ENCODE measurements at places on chromosomes 11 and 22. TPM values are rescaled to one million over a fixed set of nuclear protein-coding genes. Genes with fewer than 3 reads are reported as not detected.

DNA sequence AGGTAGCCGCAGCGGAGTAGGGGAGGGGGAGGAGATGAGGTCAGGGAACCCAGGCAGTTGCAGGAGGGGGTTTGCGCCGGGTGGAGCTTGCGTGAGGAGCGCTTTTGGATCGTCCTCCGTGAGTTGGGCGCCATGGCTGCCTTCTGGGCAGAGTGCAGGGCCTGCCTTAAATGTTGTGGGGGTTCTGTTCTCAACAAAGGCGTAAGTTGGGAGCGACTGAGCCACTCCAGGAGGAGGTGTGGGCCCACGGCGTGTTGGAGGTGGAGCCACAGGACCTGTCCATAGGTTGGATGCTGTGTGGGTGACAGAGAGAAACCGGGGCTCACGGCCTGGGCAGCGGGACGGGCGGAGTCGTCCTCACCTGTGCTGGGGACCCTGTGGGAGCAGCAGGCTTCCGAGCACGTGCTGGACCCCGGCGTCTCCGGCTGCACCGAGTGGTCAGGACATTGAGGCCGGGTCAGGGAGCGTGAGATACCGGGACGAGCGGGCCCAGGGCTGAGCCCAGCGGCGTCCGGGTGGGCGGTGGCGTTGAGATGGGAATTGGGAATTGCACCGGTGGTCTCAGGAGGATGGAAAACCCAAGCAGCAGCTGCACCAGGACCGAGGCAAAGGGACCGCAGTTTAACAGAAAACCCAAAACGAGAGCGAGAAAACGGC lies 977 bp upstream of the PGGHG start:
- DNase-seq: no peak

DNA sequence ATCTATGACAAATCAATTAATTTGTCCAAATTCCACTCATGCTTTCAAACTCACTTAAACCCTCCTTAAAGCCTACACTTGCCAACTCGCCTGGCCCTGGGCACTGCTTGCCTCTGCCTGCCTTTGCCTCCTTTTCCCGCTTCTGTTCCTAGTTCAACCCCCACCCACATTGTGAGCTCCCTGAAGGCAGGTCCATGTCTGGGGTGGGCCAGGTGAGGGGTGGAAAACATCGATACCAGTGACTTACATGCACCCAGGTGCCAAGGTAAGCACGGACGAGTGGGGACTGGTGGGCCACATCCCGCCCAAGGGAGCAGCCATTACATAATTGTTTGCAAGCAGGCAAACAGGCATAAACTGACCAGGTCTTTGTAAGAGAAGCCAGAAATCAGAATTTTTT lies 146.2 kb downstream of the ST3GAL4 start:
- no peak for DNase-seq

DNA sequence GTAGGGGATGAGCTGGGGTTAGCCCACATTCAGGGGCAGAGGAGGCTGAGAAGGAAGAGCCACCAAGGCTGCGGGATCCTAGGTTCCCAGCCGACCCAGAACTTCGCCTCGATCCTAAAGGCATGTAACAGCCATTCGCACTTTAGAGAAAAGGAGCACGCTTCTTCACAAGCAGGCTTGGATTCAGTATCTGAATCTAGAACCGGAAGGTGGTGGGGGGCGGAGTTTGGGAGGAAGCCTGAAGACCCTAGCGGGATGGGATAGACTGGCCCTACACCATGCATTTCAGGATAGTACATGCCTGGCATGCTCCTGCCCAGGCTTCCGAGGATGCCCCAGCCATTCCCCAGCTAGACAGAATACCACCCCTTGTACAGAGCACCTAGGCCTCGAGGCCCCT lies 4.4 kb downstream of the SCARF2 start:
- DNase-seq: no peak

GRCh38 chr11:117745346-117745745 lies 51.7 kb downstream of the DSCAML1 start:
- DNase-seq: no peak

GRCh38 chr11:121134741-121135312 lies 33.8 kb downstream of the TECTA start:
- DNase-seq: no peak

MRGPRX4 gene
- total RNA-seq: not detected

KRTAP5-10 gene
- total RNA-seq: not detected

DNA sequence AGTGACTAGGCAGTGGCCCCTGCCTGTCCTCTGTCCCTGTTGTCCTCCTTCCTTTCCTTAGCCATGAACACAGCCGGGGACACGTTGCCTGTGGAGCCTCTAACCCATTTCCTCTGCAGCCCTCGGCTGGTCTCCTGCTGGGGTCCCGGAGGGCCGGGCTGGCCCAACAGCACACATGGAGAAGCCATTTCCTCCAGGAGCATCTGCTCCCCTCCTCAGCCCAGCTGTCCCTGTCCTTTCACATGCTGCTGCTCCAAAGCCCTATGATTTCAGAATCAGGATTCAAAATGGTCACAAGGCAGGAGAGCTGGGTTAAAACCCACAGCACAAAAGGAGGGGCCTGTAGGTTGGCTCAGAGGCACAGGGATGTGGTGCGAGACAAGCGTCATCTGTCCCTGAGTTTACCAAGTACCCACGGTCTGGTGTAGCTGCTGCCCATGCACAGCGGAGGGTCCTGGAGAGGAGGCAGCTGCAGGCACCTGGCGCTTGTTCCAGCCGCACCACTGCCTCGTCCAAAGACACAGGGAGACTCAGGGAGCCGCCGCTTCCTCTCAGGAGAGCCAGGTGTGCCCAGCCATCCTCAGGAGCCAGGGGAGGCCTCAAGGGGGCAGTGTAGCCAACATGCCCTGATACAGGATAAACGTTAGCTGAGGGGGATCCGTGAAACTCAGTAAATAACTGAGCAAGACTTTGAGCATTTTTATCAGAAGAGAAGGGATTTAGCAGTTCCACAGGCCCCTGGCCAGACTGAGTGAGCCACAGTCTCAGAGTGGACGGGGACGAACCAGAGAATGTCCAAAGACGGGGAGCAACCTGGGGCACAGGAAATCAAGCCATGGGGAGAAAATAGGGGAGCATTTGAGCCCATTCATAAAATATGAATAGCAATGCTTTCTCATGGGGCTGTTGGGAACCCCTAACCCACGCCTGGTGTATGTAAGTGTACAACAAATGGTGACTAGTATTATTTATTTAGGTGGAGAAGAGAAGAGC lies 3.9 kb upstream of the VSIG10L2 start:
- DNase-seq: peak; percentile 72

- peak; percentile 43 for DNase-seq
Observed at GRCh38 chr11:129230006-129230405, 37.9 kb upstream of the ARHGAP32 start.

- DNase-seq: no peak
Observed at GRCh38 chr11:20458905-20459632, 71.6 kb downstream of the PRMT3 start.

P2RX3 gene
- total RNA-seq: not detected

- DNase-seq: no peak
Observed at GRCh38 chr11:130465263-130465662, 16.8 kb downstream of the ADAMTS15 start.

- DNase-seq: peak; percentile 93
Observed at GRCh38 chr11:118277312-118277711, 13.2 kb upstream of the MPZL2 start.

RIBC2 gene
- 2.7 TPM for total RNA-seq

OR51B4 gene
- total RNA-seq: not detected

DNA sequence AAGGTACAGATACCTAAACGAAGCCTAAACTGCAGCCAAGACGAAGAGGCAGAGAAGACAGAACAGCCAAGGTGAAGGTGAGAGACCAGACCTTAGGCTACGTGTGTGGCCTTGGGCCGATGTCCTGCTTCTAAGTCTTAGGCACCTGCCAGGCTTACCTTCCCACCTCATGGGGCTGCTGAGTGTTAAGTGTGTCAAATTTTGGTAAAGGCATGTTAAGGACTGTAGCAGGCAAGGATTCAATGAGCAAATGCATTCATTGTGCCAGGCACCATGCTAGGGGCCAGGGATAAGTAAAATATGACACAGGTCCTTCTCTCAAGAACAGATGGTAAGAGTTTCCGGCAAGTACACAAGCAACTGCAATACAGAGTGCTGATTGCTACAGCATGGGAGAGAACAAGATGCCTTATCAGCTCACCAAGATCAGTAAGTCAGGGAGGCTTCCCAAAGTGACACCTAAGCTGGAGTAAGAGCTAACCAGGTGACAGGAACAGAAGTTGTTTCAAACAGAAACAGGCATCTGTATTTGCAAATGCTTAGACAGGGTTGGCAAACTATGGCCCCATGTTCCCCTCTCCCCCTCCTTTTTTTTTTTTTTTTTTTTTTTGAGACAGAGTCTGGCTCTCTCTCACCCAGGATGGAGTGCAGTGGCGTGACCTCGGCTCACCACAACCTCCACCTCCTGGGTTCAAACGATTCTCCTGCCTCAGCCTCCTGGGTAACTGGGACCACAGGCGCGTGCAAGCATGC lies 46.7 kb downstream of the CLTCL1 start:
- DNase-seq: no peak

DNA sequence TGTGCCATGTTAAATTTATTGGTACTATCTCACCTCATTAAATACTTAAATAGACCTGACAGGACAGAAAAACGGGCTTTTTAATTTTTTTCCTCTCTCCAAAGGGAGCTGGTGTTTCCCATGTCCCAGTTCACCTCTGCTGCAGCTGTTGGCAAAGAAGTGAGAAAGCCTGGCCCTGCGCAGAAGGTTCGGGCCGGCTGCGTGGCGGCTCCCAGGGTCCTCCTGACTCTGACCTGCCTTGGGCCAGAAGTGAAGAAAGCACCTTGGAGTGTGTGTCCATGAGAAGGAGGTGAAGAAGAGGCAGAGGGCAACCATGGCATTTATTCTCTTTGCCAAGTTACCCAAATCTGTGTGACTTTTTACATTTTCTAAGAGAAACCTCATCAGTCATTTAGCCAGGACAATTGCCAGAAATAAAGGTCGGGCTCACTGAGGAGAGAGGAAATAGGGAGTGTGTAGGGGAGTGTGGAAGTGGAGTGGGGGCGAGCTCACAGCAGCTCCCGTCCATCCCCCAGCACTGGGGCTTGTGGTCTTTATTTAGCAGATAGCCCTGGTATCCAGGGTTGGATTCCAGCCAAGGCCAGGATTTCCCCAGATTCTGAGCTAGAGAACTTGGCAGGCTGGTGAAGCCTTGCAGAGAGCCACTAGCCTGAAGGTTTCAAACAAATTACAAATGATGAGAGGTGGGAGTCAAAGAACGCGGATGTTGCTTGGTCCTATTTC lies 102.4 kb upstream of the CADM1 start:
- no peak for DNase-seq

- no peak for DNase-seq
Observed at GRCh38 chr22:40939202-40939601, 12.0 kb upstream of the RBX1 start.

DNA sequence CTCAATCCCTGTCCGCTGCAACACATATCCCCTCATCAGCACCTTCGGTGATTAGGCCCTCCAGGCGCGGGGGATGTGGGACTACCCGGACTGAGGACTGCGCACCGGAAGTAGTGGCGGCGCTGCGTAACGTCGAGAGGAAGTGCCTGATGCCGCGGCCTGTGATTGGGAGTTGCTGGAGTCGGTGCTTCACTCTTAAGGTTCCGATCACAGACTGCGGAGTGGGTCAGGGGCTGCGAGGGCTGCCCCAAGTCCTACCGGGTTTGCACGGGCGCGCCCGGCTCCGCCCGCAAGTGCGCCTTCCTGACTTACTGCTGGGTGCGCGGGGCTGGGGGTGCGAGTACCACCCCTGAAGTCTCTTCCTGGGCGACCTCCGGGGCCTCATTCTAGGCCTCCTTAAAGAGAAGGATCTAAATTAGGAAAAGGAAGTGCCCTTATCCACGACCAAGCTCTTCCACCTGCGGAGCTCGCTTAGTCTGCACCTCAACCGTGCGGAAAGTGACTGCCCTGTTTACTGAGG lies at the start of gene ALKBH3:
Gene ALKBH3, plus strand, starts transcription at position 192 of the 520 bp plus-strand sequence. CDS start 1,822 bp downstream, outside the sequence.
- DNase-seq: peak; percentile 91

GRCh38 chr22:23104187-23104971 lies 34.1 kb downstream of the GNAZ start:
- DNase-seq: no peak
